ENCODE measurements at places on chromosomes 1 and 21.

DNA sequence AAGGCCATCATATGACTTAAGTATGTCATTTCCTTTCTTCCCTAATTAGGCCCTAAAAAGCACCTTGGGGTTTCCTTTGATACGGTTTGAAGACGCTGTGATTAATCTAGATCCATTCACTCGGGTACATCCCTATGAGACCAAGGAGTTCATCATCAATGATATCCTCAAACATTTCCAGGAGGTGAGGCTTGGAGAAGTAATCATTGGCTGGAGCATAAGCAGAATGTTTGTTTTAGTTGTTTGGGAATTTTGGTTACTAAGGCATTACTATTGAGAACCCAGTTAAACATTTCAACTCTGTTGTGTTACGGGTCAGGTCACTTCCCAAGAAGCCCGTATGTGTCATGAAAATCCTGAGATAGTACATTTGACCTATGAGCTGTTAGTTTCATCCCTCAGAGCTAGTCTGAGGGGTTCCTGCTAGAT lies 185.2 kb downstream of the VPS13D start:
- no peak for DNase-seq

- no peak for DNase-seq
Observed at GRCh38 chr21:35737899-35738346, 322.4 kb downstream of the SETD4 start.

GRCh38 chr1:230972855-230973271 lies 5.8 kb downstream of the TTC13 start:
- peak; percentile 14 for DNase-seq

DNA sequence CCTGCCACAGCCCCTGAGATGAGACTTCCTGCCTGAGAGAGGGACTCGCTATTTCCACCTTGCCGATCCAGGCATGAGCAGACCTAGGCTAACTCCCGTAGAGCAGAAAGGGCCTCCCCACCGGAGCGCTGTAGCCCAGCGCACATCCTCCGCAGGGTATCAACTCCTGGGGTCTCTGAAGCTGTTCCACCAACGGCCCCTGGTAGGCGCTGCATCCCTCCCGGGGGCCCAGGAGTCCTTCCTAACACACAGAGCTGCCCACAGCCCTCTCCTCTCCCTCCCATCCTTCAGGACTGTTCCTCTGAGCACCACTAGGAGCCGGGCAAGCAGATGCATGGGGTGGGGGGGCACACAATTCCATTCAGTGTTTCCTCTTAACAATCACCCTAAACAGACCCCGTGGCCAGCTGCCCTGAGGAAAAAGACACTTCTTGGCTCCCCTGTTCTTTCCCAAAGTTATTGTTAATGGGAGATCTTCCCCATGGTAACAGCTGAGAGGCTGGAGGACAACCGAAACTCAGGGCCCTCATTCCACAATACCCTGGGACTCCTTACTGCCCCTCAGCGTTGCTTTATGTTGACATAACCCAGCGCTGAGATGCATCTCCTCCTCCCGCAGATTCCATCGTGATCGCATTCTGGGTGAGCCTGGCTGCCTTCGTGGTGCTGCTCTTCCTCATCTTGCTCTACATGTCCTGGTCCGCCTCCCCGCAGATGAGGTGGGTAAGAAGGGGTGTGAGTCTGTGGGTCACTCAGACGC lies 7.5 kb downstream of the MRAP start:
- DNase-seq, result no peak
